Cardiac muscle cell (in vitro differentiated cells and primary cell): ENCODE measurements at places on chromosomes 3 and 15. TPM values are rescaled to one million over a fixed set of nuclear protein-coding genes. Genes with fewer than 3 reads are reported as not detected.

DNA sequence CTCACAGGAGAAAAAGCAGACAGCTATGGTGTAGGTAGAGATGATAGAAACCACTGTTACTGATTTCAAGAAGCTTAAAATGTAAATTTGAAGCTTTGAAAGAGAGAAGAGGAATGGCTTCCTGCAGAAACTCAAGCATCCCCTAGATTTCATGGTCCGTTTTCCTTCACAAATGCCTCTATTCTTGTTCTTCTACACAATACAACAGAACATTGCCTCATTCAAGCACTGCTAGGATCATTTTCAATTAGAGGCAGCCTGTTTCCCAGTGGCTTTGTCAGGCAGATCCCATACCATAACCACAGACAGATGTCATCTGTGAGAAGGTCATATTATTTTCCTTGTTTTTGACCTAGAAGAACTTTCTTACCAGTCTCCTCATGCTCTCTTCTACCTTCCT, 77.9 kb upstream of the SPRED1 start:
- no peak for DNase-seq

DNA sequence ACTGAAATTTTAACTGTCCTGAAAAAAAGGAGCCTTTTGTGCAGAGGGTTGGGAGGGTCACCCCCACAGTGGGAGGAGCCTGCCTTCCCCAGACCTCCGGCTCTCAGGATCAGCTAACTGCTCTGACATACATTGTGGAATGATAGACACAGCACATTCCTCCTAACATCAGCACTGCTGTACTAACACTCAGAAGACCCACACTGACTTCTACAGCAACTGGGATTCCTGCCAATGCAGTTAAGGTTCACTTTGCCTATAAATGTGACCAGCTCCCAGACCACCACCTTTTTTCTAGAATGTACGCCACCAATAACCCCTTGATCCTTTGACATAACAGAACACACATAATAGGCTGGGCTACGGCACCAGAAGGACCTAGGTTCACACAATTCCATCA, 3.2 kb downstream of the CPEB1 start:
- peak; percentile 15 for DNase-seq

The TNFSF10 gene
- total RNA-seq, result not detected in 2 replicates

The PIERCE2 gene
- 7.7 and 8.6 TPM in 2 replicates for total RNA-seq

The GPR149 gene
- total RNA-seq, result not detected in 2 replicates
